T-helper 17 cell (primary cell): ENCODE measurements at places on chromosomes 13 and 19.
A peak's percentile ranks its signal among the peaks of the same experiment; 100 is the strongest.

GRCh38 chr13:93172109-93172508 lies 54.5 kb upstream of the GPC6 start:
- DNase-seq, result no peak

DNA sequence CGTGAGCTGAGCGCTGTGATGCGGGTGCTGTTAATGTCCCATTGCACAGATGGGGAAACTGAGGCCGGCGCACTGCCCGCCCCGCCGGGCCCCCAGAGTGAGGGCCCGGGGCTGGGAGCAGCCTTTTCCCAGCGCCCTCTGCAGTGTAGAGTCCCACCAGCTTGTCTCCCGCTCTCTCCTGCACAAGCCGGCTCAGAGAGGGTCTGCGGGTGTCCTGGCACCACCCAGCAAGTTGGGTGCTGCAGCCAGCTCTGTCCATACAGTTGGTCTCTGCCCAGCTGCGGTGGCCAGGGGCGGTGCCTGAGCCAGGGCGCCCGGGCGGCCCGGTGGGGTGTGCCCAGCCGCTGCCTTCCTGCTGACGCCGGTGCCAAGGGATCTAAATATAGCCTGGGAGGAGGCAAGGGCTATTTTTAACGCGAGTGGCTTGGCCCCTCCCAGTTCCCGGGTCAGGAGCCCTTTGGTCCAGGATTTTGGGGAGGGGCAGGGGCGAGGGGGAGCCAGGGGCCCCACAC lies 19.3 kb downstream of the GADD45B start:
- peak; percentile 13 for DNase-seq

DNA sequence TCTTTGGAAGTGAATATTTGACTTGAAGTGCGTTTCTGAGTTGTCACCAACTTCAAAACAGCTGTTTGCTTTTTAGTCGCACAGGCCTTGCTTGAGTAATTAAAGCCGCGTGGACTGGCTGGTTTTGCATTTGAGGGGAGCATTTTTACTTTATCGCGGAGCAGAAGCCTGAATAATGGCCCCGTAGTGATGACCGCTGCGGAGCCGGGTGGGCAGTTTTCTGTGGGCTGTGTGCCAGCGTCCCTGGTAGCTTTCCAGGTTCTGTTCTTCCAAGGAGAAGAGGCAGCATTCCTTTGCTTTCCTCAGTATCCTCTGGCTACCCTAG lies 1.1 kb downstream of the NAA16 start:
- no peak for DNase-seq

DNA sequence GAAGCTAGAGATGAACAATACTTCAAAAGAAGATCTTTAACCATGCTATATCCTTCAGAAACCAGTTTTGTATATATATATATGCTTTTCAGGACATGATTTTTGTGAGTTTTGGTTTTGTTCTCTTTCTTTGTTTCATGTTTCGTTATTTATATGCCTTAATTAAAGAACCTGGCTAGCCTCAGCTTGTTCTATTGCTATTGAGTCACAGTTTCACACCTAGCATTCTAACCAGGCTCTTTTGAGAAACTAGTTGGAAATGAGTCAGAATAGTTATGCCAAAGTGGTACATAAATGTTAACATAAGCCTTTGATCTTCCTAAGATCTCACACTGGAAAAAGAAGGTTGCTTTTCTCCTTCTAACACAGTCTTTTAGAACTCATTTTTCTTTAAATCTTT lies 1925.2 kb downstream of the OLFM4 start:
- no peak for DNase-seq

GRCh38 chr19:29672933-29673336 lies 7.7 kb downstream of the PLEKHF1 start:
- peak; percentile 84 for DNase-seq

DNA sequence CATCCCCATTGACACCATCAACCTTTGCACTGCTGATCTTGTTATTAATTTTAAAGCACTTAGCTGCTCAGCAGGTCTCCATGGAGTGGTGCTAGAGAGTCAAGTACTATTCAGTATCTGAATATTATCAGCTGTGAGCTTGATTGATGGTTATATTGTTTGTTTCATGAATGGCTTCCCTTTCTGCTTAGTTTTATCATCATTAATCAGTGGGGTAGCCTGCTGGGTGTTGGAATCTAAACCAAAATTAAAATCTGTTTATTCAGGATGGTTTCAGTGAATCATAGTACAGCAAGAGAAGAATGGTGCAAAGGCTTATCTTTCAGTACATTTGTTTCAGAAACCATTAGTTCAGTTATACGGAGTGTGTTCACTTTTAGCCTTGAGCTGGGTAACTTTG lies 42.5 kb upstream of the SCEL start:
- DNase-seq, result no peak

GRCh38 chr19:40442328-40443130 lies 1.6 kb downstream of the SERTAD3 start:
- DNase-seq, result no peak

DNA sequence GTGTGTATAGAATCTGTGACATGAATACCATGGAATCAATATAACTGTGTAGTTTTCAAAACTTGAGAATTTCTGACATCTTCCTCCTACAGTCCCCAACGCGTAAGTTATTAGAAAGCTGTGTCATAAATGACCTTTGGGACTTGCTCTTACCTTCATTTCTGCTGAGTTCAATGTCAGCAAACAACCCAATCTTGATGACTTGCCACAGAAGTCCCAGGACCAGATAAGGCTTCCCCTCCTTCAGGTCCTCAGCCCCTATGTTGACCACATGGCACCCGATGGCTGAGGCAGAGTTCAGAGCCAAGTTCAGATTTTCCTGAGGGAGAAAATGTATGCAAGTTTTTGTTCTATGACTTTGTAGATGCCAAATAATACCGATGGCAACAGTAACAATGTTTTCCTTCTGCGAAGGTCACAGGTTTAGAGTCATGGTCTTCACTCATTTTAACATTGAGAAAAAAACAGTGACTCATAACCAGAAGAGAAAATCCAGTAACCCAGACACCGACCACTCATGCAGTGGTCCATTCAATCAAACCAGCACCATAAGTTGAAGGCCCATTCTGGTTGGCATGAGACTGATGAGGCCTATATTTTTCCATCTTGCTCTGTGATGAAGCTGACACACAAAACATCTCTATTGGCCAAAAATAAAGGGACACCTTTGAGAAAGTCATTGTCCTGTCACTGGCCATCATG lies 29.2 kb downstream of the LCP1 start:
- no peak for DNase-seq

- DNase-seq, result peak; percentile 32
Measured at GRCh38 chr19:53772943-53773342, 51.2 kb downstream of the NLRP12 start.

GRCh38 chr13:41588899-41589298 lies 131.5 kb downstream of the RGCC start:
- DNase-seq, result no peak

DNA sequence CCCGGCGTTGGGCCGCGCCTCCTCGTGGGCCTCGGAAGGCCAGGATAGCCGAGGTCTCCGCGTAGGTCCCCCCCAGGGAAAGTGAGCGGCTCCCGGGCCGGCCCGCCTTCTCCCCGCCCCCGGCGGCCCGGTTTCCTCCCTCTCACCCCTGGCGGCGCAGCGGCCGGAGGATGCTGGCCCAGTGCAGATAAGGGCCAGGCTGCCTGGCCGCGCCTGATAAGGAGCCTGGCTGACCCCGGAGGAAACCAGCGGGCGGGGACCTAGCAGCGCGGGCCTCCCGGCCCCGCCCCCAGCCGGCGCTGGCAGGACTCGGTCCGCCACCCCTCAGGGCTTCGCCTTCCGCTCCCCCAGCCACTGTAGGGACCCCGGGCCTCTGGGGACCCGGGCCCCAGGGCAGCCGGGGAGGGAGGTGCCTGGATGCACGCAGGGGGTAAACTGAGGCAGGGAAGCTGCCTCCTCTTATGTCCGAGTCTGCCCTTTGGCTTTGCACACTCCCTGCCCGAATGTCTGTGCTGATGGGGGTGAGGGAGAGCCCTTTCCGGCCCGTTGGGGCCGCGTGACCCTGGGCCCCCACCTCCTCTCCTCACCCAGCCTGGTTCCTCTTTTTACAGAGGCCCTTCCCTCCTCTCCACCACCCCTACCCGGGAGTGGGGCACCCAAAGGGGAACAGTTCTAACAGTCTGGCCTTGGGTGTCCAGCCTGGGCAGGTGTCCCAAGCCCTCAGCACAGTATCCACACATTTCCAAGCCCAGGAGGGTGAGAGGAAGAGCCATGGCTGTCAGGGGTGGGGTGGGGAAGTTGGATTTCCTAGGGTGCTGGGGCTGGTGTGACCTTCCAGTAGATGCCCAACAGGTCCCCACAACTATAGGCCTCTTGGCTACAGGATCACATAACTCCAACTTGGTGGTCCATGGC lies at the start of gene LYL1:
Gene LYL1, minus strand, starts transcription at position 193 of the 915 bp plus-strand sequence. CDS start 1,687 bp downstream, outside the sequence.
- DNase-seq, result no peak

GRCh38 chr19:2848616-2849015 lies 7.3 kb downstream of the ZNF555 start:
- no peak for DNase-seq

- DNase-seq, result no peak
Measured at GRCh38 chr13:19601749-19602725, 31.4 kb upstream of the MPHOSPH8 start.

DNA sequence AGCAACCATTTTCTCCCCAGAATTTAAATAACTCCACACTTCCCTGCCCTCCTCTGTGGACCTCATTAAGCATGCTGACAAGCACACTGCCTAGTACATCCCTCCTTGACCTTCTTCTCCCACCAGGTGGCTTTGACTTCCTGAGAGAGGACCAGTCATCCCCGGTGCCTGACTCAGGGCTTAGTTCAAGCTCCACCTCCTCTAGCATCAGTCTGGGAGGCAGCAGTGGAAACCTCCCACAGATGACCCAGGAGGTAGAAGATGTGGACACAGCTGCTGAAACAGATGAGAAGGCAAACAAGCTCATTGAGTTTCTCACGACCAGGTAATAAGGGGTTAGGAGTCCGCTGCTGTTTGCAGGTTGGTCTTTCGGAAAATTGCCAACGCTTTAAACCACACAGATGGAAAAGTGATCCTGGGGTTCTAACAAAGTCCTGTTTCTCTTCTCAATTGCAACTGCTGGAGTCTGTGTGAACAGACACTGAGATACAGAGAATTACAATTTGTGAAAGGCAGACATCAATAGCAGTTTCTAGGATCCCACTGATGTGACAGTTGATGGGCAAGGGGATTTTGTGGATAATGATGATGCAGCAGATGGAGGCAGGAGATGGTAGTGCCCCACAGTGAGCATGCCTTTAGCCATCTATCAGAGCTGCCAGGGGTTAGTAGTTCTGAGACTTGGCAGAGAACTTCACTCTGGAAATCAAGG lies 86.7 kb downstream of the ZAR1L start:
- DNase-seq, result no peak

GRCh38 chr13:105790923-105791322 lies 744.5 kb downstream of the EFNB2 start:
- no peak for DNase-seq

GRCh38 chr13:100305398-100305797 lies 216.5 kb downstream of the PCCA start:
- no peak for DNase-seq

- no peak for DNase-seq
Measured at GRCh38 chr13:110391273-110391672, 84.2 kb downstream of the COL4A2 start.

- DNase-seq, result no peak
Measured at GRCh38 chr13:102974317-102975087, 91.7 kb downstream of the SLC10A2 start.

GRCh38 chr13:40648040-40648439 lies 18.4 kb downstream of the FOXO1 start:
- no peak for DNase-seq

DNA sequence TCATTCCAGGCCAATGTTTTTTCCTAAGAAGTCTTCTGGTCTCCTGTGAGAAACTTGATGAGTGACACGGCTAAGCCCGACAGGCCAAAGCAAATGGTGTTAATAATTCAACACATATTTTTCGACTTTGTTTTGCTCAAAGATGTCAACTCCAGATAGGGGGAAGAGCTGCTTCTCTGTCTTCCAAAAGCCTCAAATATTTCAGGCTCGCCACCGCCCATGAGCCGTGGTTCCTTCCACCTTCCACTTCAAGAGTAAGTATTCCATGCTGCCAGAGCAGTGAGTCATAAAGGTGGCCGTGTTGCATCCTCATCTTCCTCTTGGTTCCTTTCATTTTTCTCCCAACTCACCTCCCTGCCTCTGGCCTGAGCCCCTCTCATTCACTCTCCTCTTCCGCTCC lies 272.6 kb downstream of the EFNB2 start:
- DNase-seq, result no peak

- DNase-seq, result no peak
Measured at GRCh38 chr19:31421856-31422255, 72.6 kb upstream of the TSHZ3 start.

GRCh38 chr19:41753936-41754529 lies 1.3 kb upstream of the CEACAM6 start:
- peak; percentile 26 for DNase-seq

GRCh38 chr13:106755542-106755941 lies 187.6 kb upstream of the ARGLU1 start:
- DNase-seq, result no peak

DNA sequence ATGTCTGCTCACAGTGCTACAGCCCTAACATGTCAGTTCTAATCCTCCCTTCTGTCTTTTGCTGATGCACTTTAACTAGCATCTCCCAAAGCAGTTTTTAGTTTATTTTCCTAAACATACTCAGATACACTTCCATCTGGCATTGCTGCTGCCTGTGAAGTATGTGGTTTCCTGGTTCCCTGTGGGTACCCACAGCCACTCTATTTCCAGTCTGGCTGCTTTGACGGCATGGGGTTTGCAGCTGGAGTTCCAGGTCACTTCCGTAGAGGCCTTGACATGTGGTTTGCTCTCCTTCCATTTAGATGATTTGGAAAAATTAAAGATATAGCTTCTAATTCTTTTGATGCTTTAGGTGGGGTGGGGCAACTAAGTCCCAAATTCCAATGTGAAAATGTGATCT lies 375.5 kb downstream of the PCDH20 start:
- DNase-seq, result no peak
